ENCODE measurements at places on chromosomes 1 and 21.

DNA sequence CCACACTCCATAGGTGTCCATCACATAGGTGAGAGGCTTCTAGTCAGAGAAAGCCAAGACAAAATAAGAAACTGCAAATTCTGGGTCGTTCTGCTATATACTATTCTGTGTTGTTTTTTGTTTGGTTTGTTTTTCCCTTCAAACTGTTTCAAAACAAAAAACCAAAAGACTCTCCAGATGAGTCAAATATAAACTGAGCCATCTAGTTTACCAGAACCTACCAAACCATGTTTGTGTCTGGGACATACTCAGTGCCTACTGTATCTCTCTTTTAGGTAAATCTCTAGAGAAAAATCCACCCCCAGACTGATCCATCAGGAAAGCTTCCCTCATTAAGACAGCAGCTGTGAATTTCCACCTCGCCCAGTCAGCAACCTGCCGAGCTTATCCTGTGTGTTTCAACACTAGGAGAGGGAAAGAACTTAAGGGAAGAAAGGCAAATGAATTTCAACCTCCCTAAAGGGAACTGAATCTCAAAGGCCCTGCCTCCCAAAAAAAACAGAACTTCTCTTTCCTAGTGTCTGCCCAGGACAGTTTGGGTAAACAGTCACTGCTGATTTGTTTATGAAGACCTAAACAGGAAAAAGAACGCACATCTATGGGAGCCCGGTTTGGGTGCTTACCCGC is 17.2 kb downstream of the PPT1 start:
- peak; percentile 78 for DNase-seq

DNA sequence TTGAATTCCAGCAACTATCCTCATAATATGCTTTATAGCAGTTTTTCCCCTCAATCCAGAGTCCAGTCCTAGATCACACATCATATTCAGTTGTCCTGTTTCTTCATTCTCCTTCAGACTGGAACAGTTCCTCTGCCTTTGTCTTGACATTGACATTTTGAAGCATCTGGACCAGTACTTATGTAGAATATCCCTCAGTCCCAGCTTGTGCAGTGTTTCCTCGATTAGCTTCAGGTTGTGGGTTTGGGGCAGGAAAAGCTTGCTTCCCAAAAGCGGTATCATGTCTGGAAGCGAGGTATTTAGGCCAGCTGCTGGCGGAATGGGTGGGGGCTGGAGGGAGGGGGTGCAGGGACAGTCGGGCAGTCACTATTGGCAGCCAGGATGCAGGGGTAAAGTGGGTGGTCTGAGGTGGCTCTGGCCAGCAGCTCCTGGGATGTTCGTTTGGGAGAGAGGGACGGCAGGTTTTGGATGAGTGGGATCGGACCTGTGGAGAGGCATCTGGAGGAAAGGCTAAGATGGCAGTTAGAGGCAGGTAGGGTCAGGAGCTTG is 6.5 kb downstream of the THEMIS2 start:
- no peak for DNase-seq

- DNase-seq = no peak
These were observed 358.7 kb downstream of the BARHL2 start for GRCh38 chr1:90358448-90358847.

- DNase-seq = no peak
These were observed 267.7 kb upstream of the PROX1 start for GRCh38 chr1:213720032-213720431.
